IPS-NIHi11 (cell line): ENCODE measurements at places on chromosomes 1 and 21.

DNA sequence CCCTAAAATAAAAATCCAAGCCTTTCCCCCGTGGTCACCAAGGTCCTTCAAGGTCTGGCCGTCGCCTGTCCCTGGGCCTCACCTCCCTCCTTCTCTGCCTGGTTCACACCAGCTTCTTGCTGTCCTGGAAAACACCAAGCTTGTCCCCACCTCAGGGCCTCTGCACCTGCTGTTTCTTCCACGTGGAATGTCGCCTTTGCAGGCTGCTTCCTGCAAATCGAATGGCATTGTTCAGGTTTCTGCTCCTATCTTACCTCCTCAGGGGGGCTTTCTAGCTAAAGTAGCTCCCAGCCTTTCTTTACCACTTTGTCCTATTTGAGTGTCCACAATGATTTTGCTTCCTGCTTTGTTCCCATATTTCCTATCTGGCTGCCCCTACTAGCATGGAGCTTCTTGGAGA lies 3.3 kb upstream of the CASZ1 start:
- no peak for DNase-seq

DNA sequence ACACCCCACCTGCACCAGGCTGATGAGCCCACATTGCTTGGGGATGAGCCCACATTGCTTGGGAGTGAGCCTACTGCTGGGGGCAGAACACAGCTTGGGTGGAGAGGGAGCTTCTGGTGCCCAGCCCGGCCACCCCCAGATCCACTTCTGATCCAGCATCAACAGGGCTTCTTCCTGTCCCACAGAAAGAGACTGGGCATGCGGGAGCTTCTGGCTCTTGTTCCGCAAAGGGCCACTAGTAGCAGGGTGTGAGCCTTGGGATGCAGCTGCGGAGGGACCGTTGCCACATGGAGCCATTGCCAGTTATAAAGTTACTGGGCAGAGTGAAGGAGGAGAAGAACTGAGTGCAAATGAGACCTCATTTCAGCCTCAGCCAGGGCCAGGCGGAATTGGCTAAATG lies 36.3 kb downstream of the PKP1 start:
- DNase-seq, result no peak

DNA sequence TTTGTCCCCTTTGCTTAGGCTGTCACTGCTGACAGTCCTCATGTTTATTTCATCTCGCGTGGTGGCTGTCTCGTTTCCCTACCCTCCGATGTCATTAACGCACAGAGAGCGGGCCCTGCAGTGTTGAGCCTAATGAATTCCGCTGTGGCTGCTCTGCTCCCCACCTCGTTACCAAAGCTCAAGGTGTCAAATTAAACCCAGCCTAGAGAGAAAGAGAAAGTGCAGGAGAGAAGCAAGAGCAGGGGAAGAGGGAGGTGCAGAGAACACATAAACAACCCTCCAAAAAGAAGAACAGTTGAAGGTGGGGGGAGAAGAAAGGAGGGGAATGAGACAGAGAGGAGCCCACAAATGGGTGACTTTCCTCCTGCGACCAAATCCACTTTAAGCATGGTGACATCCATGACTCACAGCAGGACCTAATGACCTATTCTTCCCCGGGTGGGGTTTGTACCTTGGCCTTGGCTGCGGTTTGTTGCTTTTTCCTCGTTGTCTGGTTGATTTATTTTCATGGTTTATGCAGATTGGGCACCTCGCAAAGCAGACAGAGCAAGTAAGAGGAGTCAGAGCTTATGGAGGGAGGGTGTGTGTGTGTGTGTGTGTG lies 92.5 kb downstream of the PBX1 start:
- DNase-seq, result no peak

- no peak for DNase-seq
These were observed 372.8 kb upstream of the DUSP10 start for GRCh38 chr1:222114536-222115156.

DNA sequence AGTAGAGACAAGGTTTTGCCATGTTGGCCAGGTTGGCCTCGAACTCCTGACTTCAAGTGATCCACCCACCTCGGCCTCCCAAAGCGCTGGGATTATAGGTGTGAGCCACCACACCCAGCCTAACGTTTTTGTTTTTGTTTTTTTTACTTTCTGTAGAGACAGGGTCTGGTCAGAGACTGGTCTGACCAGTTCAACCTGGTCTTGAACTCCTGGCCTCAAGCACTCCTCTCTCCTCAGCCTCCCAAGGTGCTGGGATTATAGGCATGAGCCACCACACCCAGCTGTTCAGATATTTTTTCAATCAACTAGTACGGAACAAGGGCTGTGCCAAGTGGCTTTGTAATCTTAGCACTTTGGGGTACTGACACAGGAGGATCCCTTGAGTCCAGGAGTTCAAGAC lies 209.5 kb downstream of the RERE start:
- no peak for DNase-seq

- DNase-seq, result peak; percentile 78
These were observed 2.3 kb upstream of the RUNX1 start for GRCh38 chr21:35051287-35051818.

DNA sequence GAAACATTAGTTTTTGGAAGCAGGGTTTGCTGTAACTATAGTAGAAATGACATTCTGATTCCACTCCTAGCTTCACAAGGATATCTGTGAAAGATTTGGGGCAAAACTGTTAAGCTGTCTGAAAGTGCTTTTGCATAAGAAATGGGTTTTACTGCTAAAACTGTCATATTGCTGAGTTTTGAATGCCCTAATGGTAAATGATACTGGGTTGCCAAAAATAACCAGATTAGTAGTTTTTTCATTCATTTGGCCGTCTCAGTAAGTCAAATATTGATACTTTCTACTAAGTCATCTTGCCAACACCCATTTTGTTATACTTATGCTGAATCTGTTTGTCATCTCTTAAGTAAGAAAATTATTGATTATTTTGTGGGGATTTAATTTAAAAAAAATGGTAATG lies 399 bp upstream of the PTPRC start:
- DNase-seq, result no peak

DNA sequence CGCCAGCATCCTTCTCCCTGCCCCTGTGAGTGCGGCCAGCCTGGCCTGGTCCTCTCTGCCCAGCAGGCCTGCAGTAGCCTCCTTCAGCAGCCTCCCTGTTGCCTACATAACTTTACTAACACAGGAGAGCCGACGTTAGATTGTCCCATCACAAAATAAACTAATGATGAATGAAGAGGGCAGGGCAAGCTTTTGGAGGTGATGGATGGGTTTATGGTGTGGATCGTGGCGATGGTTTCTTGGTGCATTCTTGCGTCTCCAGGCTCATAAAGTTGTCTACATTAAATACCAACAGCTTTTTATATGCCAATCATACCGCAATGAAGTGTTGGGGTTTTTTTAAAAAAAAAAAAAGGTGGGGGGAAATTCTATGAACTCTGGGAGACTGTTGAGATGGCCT lies 164.5 kb downstream of the PRDM16 start:
- no peak for DNase-seq

DNA sequence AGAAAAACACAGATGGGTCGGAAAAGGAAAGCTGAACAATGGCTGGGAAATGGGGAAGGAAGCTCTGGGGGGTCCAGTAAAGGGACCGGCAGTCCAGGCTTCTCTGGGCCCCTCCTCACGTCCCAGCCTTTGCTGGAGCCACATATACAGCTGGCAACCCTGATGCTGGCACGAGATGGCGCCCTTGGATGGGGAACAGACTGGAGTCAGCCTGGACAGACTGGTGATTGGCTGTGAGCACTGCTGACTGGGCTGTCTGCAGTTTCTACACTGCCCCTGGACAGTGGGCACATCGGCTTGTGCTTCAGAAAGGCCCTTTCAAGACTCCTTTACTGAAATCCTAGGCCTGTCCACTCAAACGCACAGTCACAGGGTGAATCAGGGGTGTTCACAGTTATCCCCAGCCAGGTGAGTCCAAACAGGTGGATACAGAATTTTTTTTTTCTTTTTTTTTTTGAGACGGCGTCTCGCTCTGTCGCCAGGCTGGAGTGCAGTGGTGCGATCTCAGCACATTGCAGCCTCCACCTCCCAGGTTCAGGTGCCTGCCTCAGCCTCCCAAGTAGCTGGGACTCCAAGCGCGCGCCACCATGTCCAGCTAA lies 31.1 kb upstream of the ZBTB40 start:
- peak; percentile 90 for DNase-seq

DNA sequence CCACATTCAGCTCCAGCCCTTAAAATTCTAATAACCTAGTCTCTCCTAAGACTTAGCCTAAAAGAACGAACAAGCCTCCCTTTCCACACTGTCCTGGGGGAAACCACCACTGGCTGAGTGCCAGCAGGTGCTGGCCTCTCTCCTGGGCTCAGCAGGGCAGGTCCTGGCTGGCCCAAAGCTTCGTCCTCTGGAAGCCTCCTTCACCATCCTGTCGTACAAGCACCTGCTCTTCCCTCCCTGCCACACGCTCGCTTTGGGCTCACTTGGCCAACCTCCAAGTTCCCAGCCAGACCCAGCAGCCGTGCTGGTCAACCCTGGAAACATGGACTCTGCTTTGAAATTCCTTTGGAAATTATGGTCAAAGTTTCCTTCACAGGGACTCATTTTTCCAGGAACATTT lies 58.2 kb upstream of the SLC25A33 start:
- DNase-seq, result no peak

DNA sequence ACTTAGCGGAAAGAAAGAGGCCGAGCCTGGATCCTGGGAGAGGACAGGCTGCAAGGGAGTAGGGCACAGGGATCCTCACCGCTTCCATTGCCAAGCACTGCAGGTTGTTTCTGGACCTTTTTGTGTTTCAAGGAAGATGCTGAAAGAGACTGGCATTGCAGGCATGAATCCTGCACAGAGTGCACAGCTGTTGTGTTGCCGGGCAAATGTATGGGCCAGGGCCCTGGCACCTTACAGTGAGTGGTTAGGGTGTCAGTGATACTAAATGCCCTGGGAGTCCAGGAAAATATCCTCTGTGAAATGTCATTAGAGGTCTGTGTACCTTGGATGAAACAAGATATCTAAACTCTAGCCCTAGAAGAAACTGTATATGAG lies 145.5 kb upstream of the FGGY start:
- DNase-seq, result no peak

GRCh38 chr1:16115468-16115983 lies 40.3 kb downstream of the EPHA2 start:
- no peak for DNase-seq

- DNase-seq, result no peak
These were observed 45.0 kb downstream of the GPR88 start for GRCh38 chr1:100582943-100583342.

GRCh38 chr1:79646880-79647279 lies 640.4 kb upstream of the ADGRL4 start:
- DNase-seq, result peak; percentile 9

DNA sequence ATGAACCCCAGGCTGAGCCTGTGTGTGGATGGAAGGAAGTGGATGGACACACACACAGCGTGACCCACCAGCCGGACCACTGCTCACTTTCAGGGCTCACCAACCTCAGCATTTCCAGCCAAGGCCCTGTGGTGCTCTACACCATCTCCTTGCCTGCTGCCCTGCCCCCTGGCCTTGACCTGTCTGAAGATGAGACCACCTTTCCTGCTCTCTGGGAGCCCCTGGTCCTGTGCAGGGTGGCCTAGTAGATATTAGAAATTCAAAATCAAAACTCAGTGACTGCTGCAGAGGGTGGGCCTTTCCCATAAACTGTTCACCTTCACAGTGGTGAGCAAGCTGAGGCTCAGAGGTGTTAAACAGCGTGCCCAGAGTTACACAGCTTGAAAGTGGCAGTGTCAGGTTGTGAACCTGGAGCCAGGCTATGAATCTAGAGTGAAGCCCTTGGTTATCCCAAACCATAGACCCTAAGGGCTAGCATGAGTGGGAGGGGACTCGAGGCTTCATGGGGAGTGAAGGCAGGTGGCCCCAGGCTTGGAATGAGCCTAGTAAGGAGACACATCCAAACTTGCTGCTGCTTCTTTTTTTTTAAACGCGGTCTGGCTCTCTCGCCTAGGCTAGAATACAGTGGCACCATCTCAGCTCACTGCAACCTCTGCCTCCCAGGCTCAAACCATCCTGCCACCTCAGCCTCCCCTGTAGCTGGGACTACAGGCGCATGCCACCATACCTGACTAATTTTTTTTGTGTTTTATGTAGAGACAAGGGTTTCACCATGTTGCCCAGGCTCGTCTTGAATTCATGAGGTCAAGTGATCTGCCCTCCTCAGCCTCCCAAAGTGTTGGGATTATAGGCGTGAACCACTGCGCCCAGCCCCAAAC lies 41.5 kb downstream of the MAN1C1 start:
- no peak for DNase-seq

DNA sequence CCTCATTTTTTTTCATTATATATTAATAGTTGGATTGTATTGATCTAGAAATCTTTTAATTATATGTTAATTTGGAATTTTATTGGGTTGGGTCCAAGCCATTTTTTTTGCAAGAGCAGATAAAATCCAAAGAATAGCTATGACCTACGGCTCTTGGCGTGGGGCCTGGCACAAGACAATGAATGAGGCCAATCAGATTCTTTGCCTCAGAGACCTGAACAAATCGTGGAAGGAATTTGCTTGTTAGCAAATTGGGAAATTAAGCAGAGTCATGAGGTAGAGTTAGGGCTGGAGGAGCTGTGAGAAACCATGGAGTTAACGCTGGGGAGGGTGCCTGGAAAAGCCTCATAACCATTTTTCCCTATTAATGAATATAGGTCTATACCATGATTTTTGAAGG lies 40.1 kb downstream of the CAMSAP2 start:
- no peak for DNase-seq

- no peak for DNase-seq
These were observed 145.9 kb downstream of the CNIH3 start for GRCh38 chr1:224762046-224762445.

DNA sequence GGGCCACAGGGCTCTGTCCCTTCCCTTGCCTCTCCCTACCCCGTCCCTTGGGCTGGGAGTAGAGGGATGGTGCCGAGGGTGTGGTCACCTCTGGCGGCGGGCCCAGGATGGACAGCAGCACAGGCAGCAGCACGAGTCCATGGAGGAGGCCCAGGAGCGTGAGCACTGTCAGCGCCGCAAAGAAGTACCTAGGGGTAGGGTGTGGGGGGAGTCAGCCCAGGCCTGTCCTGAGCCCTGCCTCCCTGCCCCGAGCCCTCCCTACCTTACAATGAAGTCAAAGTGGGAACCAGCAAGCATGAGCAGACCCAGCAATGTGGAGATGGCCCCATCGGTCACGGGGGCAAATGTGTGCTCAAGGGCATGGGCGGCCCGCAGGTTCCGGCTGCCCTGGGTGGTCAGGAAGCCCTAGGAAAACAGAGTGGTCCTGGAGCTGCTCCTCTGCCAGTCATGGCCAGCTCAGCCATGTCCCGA lies 14.7 kb downstream of the BTBD19 start:
- no peak for DNase-seq

- DNase-seq, result no peak
These were observed 10.5 kb downstream of the CDKN2C start for GRCh38 chr1:50980505-50980904.

- peak; percentile 35 for DNase-seq
These were observed 995 bp upstream of the KIF26B start for GRCh38 chr1:245153552-245154428.
